Ureter (tissue), 1 donor: ENCODE measurements at places on chromosomes 13 and 19. TPM values are rescaled to one million over a fixed set of nuclear protein-coding genes. Genes with fewer than 3 reads are reported as not detected.

GRCh38 chr19:54207983-54208783 is 7.5 kb downstream of the RPS9 start:
- DNase-seq = peak; percentile 63

The IL17D gene
- 3.9 TPM for total RNA-seq

- DNase-seq = no peak
Measured at GRCh38 chr13:85737952-85738351, 61.3 kb downstream of the SLITRK6 start.

The KLHL1 gene
- not detected for total RNA-seq

DNA sequence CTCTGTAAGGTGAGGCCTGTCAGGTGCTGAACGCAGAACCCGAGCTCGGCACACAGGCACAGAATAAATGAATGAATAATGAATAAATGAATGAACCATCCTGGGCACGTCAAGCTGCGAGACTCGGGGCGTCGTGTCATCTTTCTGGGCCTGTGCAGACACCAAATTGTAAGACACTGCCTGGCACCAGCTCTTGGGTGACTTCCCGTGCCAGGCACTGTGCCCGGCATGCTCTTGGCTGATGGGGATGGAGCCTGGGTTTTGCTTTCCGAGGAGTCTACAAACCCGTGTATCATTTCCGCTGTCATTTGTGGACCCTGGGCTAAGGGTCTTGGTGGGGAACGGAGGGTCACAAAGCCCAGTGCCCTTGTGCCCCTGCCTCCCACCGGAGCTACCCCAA is 43.9 kb downstream of the CELF5 start:
- no peak for DNase-seq

- DNase-seq = no peak
Measured at GRCh38 chr19:35521124-35521743, 6.9 kb downstream of the SBSN start.

GRCh38 chr19:17424743-17425365 is 5.0 kb downstream of the MVB12A start:
- no peak for DNase-seq

The ZNF414 gene
- total RNA-seq = 27.0 TPM

GRCh38 chr19:23771761-23772674 is 13.3 kb upstream of the ZNF681 start:
- DNase-seq = no peak

GRCh38 chr19:8512115-8512967 is 1.6 kb downstream of the ZNF414 start:
- no peak for DNase-seq

The ZNF547 gene
- total RNA-seq = 4.5 TPM

DNA sequence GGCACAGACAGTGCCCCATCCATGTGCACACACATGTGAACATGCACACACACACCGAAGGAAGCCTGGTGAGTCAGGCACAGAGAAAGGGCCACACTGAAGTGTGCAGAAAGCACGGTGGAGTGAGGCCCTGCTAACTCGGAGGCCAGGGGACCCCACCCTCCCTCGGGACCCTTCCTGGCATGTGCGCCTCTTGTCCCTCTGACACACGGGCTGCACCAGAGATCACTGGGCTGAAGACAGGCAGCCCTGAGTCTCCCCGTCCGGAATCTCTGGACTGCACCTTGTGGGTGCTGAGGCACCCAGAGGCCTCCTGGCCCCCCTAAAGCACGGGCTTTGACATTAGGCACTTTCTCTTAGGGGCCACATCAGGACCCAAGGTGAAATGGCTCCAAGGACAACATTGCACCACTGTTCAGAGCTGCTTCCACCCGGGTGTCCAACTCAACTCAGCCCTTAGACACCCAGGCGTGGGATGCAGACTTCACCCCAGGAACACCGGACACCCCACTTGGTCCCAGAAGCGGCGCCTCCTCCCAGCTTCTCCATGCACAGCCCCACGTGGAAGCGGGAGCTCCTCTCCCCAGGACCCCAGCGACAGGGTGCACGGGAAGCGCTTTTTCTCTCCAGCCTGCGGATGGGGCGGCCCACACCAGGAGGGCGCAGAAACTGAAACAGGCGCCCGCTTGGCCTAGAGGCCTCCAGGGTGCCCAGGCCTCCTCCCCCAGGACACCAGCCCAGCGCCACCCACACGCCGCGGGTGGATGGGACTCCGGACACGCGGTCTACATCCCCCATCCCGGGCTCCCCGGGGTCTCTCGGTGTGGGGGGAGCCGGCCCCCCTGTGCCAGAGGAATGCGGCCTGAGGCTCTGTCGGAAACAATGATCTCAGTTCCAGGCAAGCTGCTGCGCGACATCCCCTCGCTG is 90.2 kb downstream of the SPACA7 start:
- peak; percentile 33 for DNase-seq

DNA sequence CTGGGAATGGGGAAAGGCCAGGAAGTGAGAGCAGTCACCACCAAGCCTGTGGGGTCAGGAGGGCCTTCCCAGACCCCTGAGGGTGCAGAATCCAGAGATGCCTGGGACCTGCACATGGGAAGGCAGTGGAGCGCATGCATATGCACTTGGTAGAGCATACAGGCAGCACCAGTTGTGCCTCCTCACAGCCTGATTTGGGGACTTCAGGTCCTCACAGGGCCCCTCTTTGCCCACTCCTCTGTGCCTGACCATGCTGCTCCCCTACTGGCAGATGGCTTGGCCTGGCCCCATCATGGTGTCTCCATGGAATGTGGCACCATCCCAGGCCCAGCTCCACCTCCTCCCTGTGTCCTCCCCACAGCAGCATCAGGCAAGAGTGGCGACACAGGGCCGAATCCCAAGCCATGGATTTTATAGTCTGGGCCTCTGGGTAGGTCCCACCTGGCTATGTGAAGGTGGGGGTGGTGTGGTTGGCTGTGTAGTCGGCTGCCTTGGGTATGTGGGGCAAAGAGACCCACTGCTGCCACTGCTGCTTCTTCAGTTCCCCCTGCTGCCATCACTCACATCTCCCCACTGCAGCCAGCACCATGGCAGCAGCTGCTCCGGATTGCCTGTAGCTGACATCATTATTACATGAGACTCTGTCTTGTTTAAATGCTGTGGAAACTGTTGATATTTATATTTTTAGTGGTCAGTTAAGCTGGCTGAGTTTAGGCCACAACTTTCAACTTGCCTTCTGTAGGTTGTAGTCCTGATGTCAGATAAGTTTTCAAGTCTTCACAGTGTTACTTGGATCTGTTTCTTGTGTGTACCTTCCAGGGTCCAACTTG is 247.0 kb downstream of the GPC6 start:
- DNase-seq = no peak

The HS6ST3 gene
- 4.4 TPM for total RNA-seq

GRCh38 chr19:11882606-11883005 is 5.0 kb upstream of the ZNF69 start:
- no peak for DNase-seq

- no peak for DNase-seq
Measured at GRCh38 chr19:10211061-10211460, 16.3 kb upstream of the DNMT1 start.

GRCh38 chr19:40553885-40554857 is 22.5 kb upstream of the SHKBP1 start:
- DNase-seq = no peak

DNA sequence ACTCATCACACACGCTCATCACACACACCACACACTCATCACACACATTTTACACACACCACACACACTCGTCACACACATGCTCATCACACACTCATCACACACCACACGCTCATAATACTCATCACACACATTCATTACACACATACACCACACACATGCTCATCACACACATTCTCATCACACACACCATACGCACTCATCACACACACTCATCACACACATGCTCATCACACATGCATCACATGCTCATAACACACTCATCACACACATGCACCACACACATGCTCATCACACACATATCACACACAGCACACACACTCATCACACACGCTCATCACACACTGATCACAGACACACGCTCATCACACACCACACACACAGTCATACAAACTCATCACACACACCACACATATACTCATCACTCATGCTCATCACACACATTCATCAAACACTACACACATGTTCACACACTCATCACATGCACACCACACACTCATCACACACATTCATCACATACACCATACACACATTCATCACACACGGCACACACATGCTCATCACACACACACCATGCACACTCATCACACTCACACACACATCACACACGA is 247.1 kb upstream of the SGCG start:
- no peak for DNase-seq

DNA sequence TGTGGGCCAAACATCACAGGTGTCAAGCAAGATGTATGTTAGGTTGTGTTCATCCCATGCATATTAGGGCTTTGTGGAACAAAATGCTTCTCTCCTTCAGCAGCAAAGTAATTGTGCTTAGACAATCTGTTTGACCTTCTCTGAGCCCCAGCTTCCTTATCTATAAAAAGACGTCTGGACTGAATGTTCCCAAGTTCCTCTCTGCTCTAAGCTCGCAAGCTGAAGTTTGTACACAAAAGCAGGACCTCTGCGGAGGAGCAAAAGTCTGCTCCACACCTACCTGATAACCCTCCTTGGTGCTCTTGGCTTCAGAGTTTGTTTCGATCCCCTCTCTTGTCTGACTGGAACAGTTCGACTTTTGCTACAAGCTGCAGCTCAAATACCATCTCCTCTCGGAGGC is 95.7 kb upstream of the UBL3 start:
- no peak for DNase-seq

The ZNF726 gene
- total RNA-seq = 14.3 TPM

- no peak for DNase-seq
Measured at GRCh38 chr13:51221108-51221507, 1.1 kb upstream of the FAM124A start.

- no peak for DNase-seq
Measured at GRCh38 chr13:40539576-40540327, 126.7 kb downstream of the FOXO1 start.

The MCF2L gene
- total RNA-seq = 115 TPM

The SMAD9 gene
- 13.8 TPM for total RNA-seq

The ZNF776 gene
- 22.2 TPM for total RNA-seq

- no peak for DNase-seq
Measured at GRCh38 chr19:37986048-37986750, 79.2 kb downstream of the SIPA1L3 start.

DNA sequence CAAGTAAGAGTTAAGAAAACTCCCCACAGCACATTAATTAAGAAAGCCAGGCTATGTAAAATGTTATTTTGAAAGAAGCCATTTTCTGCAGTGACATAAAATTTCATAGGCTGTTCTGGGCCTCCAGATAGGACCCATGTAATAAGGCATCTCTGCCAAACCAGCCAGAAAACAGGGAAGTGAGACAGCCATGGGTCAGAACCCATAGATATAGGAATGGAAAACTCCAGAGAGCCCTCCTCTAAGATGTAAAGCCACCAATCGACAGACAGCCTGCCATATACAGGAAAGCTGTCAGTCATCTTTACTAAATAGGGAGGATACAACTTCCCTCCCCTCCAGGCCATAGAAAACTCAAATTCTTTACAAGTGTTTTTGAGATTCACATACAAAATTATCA is 493.3 kb downstream of the COG6 start:
- DNase-seq = no peak

- no peak for DNase-seq
Measured at GRCh38 chr19:40739030-40739839, 11.0 kb downstream of the ACTMAP start.
